Pancreas (tissue), 10 donors: ENCODE measurements at places on chromosomes 3 and 15. TPM values are rescaled to one million over a fixed set of nuclear protein-coding genes. Genes with fewer than 3 reads are reported as not detected.

ACAN gene
- polyA plus RNA-seq, result 5.7 TPM

PIGZ gene
- 3.8 TPM for polyA plus RNA-seq

ANKUB1 gene
- polyA plus RNA-seq, result not detected

MEX3B gene
- polyA plus RNA-seq, result 0.68 TPM

CRTAP gene
- polyA plus RNA-seq, result 22.3 TPM

WDR49 gene
- polyA plus RNA-seq, result 0.02 TPM

- DNase-seq, result no peak
- H3K27me3 ChIP-seq, result no peaks in the 10 kb centered on the region
- no peak overlapping the region for H3K27ac ChIP-seq
These were observed 698.1 kb downstream of the FHIT start for GRCh38 chr3:60553144-60553543.

GRCh38 chr15:94692710-94693109 lies 461.3 kb downstream of the MCTP2 start:
- no peaks in the 10 kb centered on the region for H3K4me1 ChIP-seq
- H3K27ac ChIP-seq, result no peak overlapping the region
- H3K27me3 ChIP-seq, result no peaks in the 10 kb centered on the region
- DNase-seq, result no peak

DNA sequence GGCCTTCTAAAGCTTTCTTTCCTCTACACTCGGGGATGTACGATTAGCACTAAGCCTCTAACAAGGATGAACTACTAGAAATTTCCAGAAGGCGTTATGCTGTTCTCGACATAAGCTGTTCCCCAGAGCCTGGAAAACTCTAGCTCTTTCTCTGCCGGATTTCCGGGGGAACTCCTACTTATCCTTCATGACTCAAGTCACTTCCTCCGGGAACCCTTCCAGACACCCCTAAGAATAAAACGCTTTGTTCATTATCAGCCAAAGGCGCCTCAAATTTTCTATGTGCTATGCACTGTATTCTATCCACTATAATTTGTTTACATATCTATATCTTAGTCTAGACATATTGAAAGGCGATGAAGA lies 455 bp upstream of the SNAP23 start:
- no peaks in the 10 kb centered on the region for H3K27me3 ChIP-seq
- peak; percentile 48 for DNase-seq
- peak overlapping the region; percentile 99 for H3K27ac ChIP-seq
- peaks cover 21% of the 10 kb centered on the region for H3K4me1 ChIP-seq
- peak overlapping the region; percentile 77 for H3K4me3 ChIP-seq

GRCh38 chr3:170914690-170915089 lies 6.3 kb upstream of the EIF5A2 start:
- no peak overlapping the region for H3K4me3 ChIP-seq
- no peaks in the 10 kb centered on the region for H3K36me3 ChIP-seq
- no peak overlapping the region for H3K27ac ChIP-seq
- H3K27me3 ChIP-seq, result no peaks in the 10 kb centered on the region
- H3K4me1 ChIP-seq, result no peaks in the 10 kb centered on the region

DNA sequence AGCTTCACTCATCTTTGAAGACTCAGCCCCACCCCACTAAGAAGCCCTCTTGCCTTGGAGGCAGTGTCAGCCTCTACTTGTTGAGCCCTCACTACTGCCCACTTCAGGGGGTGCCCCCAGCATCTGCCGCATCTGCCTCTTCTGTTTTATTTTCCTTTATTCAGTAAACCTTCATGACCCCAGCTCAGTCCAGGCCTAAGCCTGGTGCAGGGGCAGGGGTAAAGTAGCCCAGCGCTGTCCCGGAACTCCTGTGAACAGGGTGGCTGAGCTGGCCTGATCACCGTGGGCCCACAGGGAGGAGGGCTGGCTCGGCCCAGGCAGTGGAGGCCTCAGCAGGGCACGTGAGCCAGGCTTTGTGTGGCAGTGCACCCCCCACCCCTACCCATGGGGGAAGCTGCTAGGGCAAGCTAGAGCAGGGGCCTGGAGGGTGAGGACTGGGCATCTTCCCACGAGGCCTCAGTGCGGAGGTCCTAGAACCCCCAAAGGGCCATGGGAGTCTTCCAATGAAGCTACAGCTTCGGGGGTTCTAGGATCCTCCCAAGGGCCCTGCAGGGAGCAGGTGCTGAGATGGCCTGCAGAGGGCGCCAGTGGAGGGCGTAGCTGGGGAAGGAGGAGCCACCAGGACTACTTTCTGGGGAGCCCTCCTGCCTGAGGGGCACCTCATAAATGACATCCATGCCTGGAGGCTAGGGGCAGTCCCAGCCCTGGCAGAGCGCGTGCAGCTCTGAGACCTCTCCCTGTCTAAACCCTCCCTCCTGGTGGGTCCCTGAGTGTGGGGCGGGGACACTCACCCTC lies 36.0 kb downstream of the TSPAN3 start:
- no peak for DNase-seq
- no peak overlapping the region for H3K4me3 ChIP-seq
- no peak overlapping the region for H3K27ac ChIP-seq
- H3K36me3 ChIP-seq, result no peaks in the 10 kb centered on the region
- no peaks in the 10 kb centered on the region for H3K4me1 ChIP-seq
- H3K27me3 ChIP-seq, result no peaks in the 10 kb centered on the region

- H3K4me1 ChIP-seq, result peaks cover under 1% of the 10 kb centered on the region
- no peak overlapping the region for H3K27ac ChIP-seq
- H3K27me3 ChIP-seq, result no peaks in the 10 kb centered on the region
- no peak for DNase-seq
- H3K4me3 ChIP-seq, result no peak overlapping the region
These were observed 85.1 kb upstream of the FLNB start for GRCh38 chr3:57923101-57923500.

DNA sequence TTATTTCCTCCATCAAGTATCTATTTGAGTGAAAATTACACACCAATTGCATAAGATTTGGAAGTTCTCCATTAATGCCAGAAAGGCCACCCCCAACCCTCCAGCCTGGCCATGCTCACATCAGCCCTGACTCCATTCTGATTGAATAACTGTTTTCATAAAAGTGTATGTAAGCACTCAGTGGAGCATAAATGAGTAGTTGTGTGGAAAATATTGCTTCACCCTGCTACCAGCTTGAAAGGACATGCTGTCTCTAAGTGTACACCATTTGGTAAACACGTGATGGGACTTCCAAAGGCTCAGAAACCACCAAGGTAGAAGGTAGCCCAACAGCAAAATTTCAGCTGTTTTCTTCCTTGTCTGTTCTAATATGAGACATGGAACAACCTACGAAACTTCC lies 393.8 kb downstream of the ZNF385D start:
- no peaks in the 10 kb centered on the region for H3K27me3 ChIP-seq
- H3K4me1 ChIP-seq, result no peaks in the 10 kb centered on the region

GRCh38 chr3:125257536-125257935 lies 45.0 kb upstream of the SLC12A8 start:
- no peak for DNase-seq
- no peaks in the 10 kb centered on the region for H3K4me1 ChIP-seq
- H3K27me3 ChIP-seq, result no peaks in the 10 kb centered on the region

DNA sequence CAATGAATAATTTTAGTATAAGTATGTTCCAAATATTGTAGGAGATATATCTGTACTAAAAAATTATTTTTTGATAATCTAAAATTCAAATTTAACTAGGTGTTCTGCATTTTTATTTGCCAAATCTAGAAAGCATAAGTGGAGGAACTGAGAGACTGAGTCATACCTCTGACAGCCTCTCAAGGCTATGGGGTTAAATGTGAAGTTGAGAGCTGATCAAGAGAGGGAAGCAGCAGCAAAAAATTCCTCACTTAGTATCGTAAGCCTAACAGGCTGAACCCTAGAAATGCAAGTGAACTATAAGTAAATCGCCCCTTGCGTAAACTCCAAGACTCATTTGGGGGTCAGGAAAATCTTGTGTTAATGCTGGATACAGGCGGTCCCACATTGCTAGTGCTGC lies 12.8 kb upstream of the TOPAZ1 start:
- H3K36me3 ChIP-seq, result no peaks in the 10 kb centered on the region
- no peak overlapping the region for H3K4me3 ChIP-seq
- no peaks in the 10 kb centered on the region for H3K27me3 ChIP-seq

- no peak overlapping the region for H3K27ac ChIP-seq
- H3K4me3 ChIP-seq, result no peak overlapping the region
- H3K4me1 ChIP-seq, result peaks cover 5% of the 10 kb centered on the region
- H3K27me3 ChIP-seq, result no peaks in the 10 kb centered on the region
These were observed 185.8 kb upstream of the TTC14 start for GRCh38 chr3:180416111-180416594.
